Immature natural killer cell (primary cell): ENCODE measurements at places on chromosomes 7 and 10. TPM values are rescaled to one million over a fixed set of nuclear protein-coding genes. Genes with fewer than 3 reads are reported as not detected.
A peak's percentile ranks its signal among the peaks of the same experiment; 100 is the strongest.

DNA sequence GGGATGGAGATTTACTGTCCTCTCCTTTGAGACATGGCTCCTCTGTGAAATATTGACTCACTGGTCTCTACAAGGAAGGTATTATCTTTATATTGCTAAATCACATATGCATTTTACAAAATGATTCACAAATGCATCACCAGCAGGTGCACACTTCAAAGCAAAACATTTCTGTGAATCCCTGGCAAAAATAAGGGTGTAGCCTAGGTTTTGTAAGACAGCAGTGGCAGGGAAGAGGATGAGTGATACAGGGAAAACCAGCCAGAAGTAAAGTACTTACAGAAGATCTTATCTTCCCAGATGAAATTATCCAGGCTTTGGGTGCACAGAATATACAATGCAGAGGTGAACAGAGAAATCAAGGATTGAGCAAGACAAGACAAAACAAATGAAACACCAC is 1094.6 kb downstream of the GATA3 start:
- DNase-seq = no peak

DNA sequence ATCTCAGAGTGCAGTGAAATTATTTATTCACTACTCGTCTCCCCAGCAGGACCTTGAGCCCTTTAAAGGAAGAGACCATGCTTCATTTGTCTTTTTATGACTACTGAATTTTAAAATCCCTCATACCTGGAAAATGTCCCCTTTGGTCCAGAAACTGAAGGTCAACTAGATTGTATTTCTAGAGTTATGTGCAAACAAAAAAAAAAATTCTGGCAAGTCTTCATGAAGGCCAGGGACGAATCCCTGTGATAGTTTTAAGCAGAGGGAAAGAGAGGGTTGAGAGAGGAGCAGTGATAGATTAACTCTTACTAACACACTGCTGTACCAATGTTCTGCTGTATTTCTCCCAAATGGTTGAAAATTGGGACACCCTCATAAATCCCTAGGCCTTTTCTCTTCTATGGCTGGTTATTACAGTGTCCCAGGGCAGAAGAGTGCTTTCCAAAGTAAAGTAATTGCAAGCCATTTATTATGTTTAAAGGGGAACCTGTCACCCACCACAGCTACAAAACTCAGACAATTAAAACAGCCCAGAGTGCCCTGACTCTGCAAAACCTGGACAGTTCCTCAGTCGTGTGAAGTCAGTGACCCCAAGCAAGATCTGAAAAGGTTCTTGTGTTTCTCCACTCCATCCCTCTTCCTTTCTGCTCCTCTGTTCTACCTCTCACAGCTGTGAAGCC is 182.8 kb upstream of the AOAH start:
- no peak for DNase-seq

Gene ITGB8
- polyA plus RNA-seq = not detected

GRCh38 chr7:99437946-99438572 is 539 bp downstream of the PTCD1 start:
- no peak for DNase-seq

Gene PAX2
- not detected for polyA plus RNA-seq

DNA sequence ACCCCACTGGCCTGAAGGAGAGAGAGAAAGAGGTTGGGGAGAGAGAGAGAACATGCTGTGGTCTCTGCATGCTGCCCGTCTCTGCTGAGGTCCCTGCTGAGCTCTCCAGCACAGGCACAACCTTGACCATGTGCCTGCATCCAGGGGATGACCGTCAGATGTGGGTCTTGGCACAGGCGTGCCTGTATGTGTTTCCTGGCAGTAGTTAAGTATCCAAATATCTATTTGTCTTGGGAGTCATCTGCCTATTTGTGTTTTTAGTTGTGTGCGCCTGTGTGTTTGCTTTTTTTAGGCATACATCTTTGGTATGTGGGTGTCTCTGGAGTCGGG is 1.9 kb upstream of the UNC5B start:
- no peak for DNase-seq

DNA sequence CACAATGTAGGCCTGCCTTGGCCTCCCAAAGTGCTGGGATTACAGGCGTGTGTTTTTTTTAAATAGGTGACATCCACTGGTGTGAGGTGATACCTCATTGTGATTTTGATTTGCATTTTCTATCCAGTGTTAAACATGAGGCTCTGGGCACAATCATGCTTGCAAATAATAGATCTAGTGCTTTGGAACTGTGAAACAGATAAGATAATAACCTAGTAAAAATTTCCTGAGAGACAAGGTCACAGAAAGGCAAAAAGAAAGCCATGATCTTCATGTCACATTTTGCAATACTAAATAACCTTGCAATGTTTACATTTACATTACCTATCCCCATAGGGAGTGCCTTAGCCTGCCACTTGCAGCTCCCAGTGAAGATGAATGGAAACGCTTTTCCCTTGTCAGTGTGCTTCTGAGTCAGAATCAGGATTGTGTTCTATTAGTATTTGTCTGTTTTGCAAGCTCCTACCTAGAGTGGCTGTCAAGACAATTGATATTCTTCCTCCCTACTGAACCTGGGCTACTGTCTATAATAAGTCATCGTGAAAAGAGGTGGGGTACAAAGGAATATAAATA is 256.5 kb downstream of the PHTF2 start:
- DNase-seq = no peak

Gene MYOF
- 0.21 TPM for polyA plus RNA-seq

- no peak for DNase-seq
Observed at GRCh38 chr7:40726559-40726958, 591.8 kb downstream of the SUGCT start.

Gene CRYGN
- not detected for polyA plus RNA-seq

Gene FAM25G
- polyA plus RNA-seq = not detected

DNA sequence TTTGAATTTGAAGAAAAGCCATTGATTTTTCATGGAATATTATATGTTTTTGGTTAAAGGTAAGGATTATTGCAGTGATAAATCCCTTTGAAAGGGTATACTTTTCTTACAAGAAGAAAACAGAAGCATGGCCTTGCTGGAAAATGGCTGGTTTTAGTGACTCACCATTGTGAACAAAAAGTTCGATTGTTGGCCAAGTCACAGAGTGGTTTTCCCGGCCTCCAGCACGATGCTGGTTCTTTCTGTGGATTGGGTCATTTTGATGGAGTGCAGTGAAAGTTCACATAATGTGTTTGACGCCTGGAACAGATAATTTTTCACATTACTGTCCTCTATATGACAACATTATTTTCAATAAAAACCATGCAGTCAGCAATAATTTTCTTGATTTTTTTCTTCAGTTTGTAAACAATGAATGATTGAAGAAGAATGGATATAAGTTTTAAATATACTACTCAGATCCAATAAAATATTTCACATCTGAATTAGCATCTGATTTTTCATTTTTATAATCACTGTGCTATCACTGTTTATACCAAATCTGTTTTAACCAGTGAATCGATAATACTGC is 60.9 kb downstream of the RBM20 start:
- DNase-seq = no peak

Gene STRIP2
- polyA plus RNA-seq = not detected

DNA sequence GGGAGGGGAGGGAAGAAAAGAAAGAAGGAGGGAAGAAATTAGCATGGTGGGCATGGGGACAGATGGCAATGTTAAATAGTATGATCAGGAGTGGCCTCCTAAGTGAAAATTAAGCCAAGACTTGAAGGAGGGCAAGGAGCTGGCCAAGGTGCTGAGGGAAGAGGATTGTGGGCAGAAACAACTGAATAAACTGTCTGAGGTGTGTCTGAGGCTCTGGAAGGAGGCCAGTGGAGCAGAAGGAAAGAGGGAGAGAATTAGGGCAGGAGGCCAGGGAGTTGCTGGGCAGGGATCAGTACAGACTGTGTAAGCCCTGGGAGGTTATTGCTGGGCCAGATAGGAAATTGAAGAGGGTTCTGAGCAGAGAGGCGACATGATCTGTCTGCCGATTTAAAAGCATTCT is 40.6 kb upstream of the VKORC1L1 start:
- DNase-seq = no peak

DNA sequence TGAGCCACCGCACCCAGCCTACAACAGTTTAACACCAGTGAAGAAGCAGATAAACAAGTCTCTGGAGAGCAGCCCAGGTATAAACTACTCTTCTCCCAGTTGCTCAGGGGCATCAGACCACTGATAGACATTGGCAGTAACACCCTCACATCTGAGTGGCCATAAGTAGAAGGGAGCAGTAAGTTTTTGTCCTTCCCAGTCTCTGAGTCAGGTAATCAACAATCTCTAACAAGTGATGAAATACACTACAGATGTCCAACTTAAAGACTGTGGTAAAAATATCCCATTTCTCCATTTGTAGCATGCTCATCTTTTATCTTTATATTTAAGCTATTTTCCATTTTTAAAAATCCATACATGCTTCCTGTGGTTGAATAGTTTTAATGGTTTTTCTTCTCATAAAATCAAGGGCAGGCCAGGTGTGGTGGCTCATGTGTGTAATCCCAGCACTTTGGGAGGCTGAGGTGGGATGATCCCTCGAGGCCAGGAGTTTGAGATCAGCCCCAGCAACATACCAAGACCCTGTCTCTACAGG is 78.6 kb downstream of the GSAP start:
- no peak for DNase-seq

Gene VAX1
- not detected for polyA plus RNA-seq

Gene TAC1
- not detected for polyA plus RNA-seq

Gene CALY
- not detected for polyA plus RNA-seq

DNA sequence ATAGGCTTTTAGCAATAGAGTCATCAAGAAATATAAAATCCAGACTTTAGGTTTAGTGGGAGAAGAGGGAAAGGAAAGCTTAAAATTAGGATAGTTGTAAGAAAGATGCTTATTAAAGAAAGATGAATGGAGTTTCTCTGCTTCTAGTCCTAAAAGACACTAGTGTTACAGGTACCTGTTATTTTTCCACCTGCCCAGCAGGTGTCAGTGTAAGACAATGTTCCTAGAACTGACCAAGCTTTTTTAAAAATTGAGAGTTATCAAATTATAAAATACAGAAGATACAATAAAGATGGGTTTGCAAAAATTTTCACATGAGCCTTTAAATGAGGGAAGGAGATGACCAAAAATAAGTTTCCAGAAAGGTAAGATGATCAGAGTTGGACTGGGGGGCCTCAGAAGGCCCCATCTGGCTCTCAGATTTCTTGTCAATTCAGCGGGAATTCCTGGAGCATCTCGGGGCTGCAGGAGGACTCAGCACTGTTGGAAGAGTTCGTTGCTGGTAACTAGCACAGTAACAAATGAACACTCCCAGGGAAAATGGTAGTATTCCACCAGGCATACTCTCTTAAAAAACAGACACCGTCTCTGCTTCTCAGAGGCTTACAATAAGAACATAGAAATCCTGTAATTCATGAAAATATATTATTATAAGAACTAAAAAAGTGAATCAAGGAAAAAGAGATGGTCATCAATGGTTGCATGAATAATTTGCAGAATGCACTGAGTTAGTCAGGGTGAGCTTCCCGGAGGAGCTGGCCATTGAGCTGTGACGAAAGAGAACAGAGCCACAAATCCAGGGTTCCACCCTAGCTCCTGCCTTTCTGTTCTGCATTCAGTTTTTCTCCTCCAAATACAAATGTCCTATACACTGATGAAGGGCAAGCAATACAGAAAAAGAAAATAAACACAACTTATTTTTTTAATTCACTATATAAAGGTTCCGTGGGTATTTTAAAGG is 71.8 kb upstream of the PIK3CG start:
- DNase-seq = peak; percentile 50

Gene FAM237B
- not detected for polyA plus RNA-seq

DNA sequence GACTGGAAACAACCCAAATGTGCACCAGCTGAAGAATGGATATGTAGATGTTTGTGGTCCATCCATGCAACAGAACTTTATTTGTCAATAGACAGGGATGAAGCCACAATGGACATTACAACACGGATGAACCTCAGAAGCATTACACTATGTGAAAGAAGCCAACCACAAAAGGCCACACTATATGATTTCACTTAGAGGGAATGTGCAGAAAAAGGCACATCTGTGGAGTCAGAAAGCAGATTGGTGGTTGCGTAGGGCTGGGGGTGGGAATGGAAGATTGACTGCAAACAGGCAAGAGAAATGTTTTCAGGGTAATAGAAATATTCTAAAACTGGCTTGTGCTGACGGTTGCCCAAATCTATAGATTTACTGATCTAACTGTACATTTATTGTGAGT is 34.3 kb upstream of the WASHC2A start:
- DNase-seq = no peak

GRCh38 chr10:12902135-12902572 is 99.4 kb downstream of the CCDC3 start:
- peak; percentile 23 for DNase-seq

Gene RASA4B
- polyA plus RNA-seq = 2.7 TPM

Gene RBP4
- not detected for polyA plus RNA-seq

DNA sequence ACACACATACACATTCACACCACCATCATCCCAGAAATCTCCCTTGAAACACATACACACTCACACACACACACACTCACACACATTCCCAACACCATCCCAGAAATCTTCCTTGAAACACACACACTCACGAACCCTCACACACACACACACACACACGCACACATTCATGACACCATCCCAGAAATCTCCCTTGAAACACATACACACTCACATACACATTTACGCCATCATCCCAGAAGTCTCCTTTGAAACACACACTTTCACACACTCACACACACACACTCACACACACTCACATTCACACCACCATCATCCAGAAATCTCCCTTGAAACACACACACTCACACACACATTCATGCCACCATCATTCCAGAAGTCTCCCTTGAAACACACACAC is 360 bp upstream of the OPN4 start:
- no peak for DNase-seq

GRCh38 chr10:14601872-14602725 is 172.6 kb downstream of the FAM107B start:
- DNase-seq = no peak

Gene TSPAN13
- 0.75 TPM for polyA plus RNA-seq

DNA sequence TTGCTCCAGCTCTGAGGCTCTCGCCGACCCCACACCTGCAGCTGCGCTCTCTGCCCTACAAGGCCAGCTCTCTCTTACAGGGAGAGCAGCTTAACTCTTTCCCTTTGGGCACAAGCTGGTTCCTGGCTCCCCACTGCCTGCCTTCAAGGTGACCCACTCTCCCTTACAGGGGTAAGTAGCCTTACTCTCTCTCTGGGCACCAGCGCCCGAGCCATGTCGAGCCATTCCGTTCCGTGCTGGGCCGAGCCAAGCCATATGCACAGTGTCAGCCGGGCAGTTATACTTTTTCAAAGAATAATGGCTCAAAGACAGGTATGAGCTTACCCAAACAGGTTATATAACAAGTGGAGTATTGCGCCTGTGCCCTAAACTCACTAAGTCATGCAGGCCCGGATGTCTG is 44.6 kb downstream of the VIM start:
- DNase-seq = no peak
